Dermis microvascular lymphatic vessel endothelial cell (primary cell): ENCODE measurements at places on chromosomes 11 and 22.

DNA sequence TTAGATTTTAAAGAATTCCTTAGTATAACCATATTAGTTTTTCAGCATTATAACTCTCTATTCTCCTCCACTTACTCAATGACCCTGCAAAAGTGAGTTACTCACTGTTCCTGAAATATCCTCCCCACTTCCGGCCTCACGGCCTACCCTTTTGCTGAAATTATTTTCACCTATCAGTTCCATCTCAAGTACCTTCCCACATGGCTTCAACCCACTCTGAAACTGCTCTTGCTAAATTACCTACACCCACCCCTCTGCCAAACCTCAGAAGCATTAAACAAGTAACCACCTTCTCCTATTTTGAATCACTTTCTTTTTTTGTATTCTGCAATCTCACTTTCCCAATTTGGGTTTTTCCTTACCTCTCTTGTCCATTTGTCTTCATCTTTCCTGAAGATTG, 37.7 kb downstream of the OR5P2 start:
- DNase-seq: no peak

DNA sequence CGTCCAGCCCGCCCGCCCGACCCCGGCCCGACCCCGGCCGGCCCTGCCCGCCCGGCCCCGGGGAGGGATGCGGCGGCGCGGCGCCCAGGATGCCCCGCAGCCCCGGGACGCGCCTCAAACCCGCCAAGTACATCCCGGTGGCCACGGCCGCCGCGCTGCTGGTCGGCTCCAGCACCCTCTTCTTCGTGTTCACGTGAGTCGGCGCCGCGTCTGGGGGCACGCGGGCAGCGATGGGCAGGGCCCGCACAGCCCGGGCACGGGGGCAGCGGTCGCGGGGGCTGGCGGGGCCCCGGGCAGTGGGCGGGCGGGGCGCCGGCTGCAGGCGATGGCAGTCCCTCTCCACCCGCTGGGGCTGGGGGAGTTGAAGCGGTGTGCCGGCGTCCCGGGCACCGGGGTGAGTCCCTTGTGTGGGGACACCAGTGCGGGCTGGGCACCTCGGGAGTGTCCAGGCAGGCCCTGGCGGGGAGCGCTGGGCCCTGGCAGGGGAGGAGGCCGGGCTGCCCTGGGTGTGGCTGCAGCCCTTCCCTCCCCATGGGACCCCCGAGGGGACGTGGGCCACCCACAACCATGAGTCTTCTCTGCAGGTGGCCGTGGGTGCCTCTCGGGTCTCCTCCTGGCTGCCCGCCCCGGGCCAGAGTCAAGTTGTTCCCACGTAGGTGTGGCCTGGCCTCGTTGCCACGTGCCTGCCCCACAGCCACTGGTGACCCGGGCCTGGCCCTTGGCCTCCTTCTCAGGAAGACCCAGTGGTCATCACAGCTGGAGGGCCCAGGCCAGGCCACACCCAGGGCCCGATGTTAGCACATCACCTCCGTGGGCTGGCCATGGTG, 468 bp downstream of the ZDHHC8 start:
- no peak for DNase-seq

DNA sequence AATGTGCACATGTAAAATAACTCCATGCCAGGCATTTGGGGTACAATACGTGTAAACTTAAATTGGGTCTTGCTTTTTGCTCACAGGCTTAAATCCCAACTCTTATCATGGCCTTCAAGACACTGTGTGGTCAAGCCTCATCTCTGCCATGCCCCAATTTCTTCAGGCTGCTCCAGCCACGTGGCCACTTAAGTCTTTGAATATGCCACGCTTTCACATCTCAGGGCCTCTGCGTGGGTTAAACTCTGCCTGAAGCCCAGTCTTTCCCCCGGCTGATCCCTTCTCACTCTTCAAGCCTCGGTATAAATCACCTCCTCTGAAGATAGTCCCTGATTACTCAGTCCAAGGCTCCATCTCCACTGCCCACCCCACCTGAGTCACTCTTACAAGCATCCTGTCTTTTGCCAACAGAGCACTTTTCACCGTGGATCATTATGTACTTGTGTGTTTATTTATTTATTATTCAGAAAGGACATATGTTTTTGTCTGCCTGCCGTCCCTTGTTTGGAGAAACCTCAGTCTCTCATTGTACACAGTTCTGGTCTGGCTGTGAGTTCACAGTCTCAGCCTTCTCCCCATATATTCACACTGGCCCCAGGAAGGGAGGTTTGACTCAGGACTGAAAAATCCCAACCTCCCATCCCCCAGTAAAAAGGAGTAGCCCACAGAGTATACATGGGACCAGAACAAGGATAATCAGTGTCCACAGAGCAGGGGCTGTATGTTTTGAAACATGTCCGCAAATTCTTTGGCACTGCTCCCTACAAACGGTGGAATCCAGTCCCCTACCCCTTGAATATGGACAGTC, 344.7 kb downstream of the MN1 start:
- no peak for DNase-seq

DNA sequence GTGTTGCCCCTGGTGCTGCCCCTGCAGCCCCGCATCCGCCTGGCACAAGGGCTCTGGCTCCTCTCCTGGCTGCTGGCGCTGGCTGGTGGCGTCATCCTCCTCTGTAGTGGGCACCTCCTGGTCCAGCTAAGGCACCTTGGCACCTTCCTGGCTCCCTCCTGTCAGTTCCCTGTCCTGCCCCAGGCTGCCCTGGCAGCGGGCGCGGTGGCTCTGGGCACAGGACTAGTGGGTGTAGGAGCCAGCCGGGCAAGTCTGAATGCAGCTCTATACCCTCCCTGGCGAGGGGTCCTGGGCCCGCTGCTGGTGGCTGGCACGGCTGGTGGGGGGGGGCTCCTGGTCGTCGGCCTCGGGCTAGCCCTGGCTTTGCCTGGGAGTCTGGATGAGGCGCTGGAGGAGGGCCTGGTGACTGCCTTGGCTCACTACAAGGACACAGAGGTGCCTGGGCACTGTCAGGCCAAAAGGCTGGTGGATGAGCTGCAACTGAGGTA, 278 bp downstream of the ROM1 start:
- DNase-seq: no peak

- peak; percentile 29 for DNase-seq
Observed at GRCh38 chr11:65423516-65424204, 1.1 kb downstream of the NEAT1 start.

GRCh38 chr11:104883342-104883741, 14.9 kb downstream of the CASP12 start:
- DNase-seq: no peak

- no peak for DNase-seq
Observed at GRCh38 chr11:111360150-111361043, 18.7 kb downstream of the POU2AF1 start.

DNA sequence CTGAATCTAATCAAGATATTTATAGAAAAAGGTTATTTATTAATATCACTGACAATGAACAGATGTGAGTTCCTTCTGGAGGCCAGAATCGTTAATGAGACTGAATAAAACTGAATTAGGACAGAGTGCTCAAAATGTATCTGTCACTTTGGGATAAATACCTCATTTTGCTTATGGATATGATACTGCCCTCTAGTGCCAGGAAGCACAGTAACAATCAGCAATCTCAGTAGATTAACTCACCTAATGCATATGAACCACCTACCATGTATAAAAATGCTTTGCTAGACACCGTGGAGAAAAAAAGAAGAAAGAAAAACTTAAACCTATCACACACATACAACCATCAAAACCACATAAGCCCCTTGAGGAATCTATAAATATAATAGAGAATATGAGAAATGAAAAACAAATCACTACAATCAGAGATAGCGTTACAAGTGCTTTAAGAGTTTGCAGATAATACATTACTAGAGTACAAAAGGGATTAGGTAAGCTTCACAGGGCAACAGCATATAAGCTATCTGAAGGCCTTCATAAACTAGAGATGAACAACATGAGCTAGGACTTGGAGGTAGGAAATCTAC, 117.4 kb downstream of the SGSM3 start:
- DNase-seq: peak; percentile 41

- no peak for DNase-seq
Observed at GRCh38 chr11:35073691-35074419, 65.1 kb upstream of the CD44 start.

DNA sequence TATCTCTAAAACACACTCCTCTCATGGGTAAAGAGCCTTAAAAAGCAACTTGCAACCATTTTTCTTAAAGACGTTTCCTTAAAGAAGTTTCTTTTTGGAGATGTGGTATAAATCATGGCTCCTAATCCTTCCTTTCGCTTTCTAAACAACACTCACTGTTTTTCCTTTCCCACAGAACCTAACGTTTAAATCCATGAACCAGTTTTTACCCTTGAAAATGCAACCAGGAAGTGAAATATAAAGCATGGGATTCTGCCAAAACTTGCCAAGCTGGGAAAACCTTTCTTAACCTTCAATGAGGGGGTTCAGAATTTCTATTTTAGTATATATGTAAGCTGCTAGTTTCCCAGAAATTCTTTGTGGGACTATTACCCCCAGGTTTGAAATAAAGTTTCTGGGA, 8.6 kb downstream of the PLEKHA7 start:
- no peak for DNase-seq

- peak; percentile 13 for DNase-seq
Observed at GRCh38 chr11:73866095-73866579, 10.5 kb downstream of the COA4 start.

- no peak for DNase-seq
Observed at GRCh38 chr11:20060181-20060580, 100.1 kb downstream of the DBX1 start.

- no peak for DNase-seq
Observed at GRCh38 chr11:15577519-15577918, 462.8 kb downstream of the INSC start.
